Right atrium auricular region (tissue), 2 donors: ENCODE measurements at places on chromosomes 4 and X.

- H3K27ac ChIP-seq: peak overlapping the region; percentile 81
- H3K4me1 ChIP-seq: no peaks in the 10 kb centered on the region
- no peaks in the 10 kb centered on the region for H3K27me3 ChIP-seq
- H3K4me3 ChIP-seq: no peak overlapping the region
- H3K36me3 ChIP-seq: no peaks in the 10 kb centered on the region
These were observed 35.9 kb upstream of the CXCL8 start for GRCh38 chr4:73704314-73705055.

GRCh38 chrX:3485727-3486126 lies 139.3 kb upstream of the MXRA5 start:
- H3K4me1 ChIP-seq: no peaks in the 10 kb centered on the region
- H3K27ac ChIP-seq: no peak overlapping the region
- no peaks in the 10 kb centered on the region for H3K27me3 ChIP-seq

DNA sequence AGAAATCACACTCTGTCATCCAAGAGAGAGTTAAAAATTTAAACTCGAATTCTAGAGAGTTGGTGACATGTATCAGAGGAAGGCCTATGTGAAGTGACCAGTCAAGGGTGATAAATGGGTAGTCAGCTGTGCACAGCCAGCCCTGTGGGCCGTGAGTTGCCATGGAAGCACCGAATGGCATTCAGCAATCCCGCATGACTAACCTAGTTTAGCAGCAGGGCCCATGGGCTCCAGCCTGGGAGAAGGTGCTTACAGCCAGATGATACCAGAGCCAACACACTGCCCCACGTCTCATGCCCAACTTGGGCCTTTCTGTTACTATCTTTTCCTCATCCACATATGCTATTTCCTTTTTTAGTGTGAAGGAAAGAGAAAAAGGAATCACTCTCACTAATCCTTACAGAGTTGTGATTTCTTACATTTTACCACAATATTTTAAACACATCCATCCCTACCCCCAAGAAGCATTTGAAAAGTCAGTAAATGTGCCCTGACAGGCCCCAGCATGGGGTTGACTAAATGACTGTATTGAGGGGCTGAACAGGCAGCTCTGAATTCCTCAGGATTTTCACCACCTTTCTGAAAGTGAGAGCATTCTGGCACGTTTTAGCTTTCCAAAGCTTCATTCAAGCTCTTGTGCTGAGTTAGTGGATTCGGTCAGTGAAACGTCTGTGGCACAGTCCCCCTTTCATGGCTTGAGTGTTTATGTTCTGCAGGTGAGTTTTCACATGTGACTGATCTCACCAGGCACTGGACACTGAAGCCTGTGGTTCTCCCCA lies 104.2 kb downstream of the AFF1 start:
- peak; percentile 85 for DNase-seq
- peak overlapping the region; percentile 86 for H3K27ac ChIP-seq
- H3K4me1 ChIP-seq: peaks cover 98% of the 10 kb centered on the region
- H3K4me3 ChIP-seq: no peak overlapping the region
- no peaks in the 10 kb centered on the region for H3K36me3 ChIP-seq
- H3K27me3 ChIP-seq: no peaks in the 10 kb centered on the region

- no peaks in the 10 kb centered on the region for H3K4me1 ChIP-seq
- no peak overlapping the region for H3K4me3 ChIP-seq
- DNase-seq: no peak
- no peaks in the 10 kb centered on the region for H3K36me3 ChIP-seq
These were observed 1688.0 kb upstream of the AGA start for GRCh38 chr4:179130122-179130714.

- H3K36me3 ChIP-seq: no peaks in the 10 kb centered on the region
- H3K27ac ChIP-seq: no peak overlapping the region
- H3K4me3 ChIP-seq: no peak overlapping the region
- no peaks in the 10 kb centered on the region for H3K4me1 ChIP-seq
These were observed 221.0 kb downstream of the ADAM29 start for GRCh38 chr4:175139205-175139604.

- DNase-seq: no peak
- H3K27ac ChIP-seq: peak overlapping the region; percentile 94
- no peak overlapping the region for H3K4me3 ChIP-seq
- H3K27me3 ChIP-seq: no peaks in the 10 kb centered on the region
- no peaks in the 10 kb centered on the region for H3K4me1 ChIP-seq
- H3K36me3 ChIP-seq: peaks cover 68% of the 10 kb centered on the region
These were observed 2.5 kb downstream of the WDR1 start for GRCh38 chr4:10114147-10114546.

DNA sequence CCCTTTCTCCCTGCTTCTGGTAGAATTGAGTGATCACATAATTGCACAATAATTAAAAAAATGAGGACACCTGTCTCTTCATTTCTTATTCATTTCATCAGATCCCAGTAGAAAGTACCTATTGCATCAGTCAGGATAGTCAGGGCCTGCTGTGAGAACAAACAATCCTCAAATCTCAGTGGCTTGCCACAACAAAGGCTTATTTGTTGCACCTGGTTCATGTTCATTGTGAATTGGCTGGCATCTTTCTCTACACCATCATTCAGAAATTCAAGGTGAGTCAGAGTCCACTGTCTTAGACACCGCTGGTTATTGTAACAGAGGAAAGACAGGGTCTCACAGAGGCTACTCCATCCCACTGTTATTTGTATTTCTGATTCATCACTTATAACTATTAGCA lies 409.8 kb downstream of the STIM2 start:
- H3K27ac ChIP-seq: no peak overlapping the region
- no peaks in the 10 kb centered on the region for H3K27me3 ChIP-seq
- DNase-seq: no peak
- H3K4me3 ChIP-seq: no peak overlapping the region

- peak; percentile 34 for DNase-seq
- H3K4me3 ChIP-seq: no peak overlapping the region
- no peaks in the 10 kb centered on the region for H3K27me3 ChIP-seq
- no peaks in the 10 kb centered on the region for H3K36me3 ChIP-seq
These were observed 98.1 kb upstream of the ENPP6 start for GRCh38 chr4:184315675-184316359.

GRCh38 chrX:130877892-130878341 lies 25.1 kb downstream of the ENOX2 start:
- H3K27ac ChIP-seq: peak overlapping the region; percentile 18
- peaks cover 3% of the 10 kb centered on the region for H3K27me3 ChIP-seq
- no peaks in the 10 kb centered on the region for H3K4me1 ChIP-seq
- H3K36me3 ChIP-seq: no peaks in the 10 kb centered on the region

- no peak for DNase-seq
- H3K27me3 ChIP-seq: no peaks in the 10 kb centered on the region
- peaks cover 12% of the 10 kb centered on the region for H3K4me1 ChIP-seq
These were observed 90.7 kb downstream of the LNX1 start for GRCh38 chr4:53500546-53500945.

DNA sequence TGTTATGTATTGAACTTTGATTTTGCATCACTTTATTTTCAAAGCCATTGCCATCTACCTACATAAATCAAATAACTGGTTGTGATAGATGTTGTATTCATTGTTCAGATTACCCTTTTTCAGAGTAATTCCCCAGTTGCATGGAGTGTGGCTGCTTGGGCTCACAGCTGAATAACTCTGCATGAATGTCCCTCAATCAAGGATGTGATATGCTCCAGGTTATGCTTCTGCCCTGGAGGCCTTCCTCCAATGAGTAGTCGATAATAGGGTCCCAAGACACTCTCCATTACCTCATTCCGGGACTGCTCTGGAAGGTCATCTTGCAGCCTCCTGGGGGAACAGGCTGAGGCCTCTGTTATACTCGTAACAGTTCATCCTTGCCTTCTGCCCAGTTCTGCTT lies 251.8 kb downstream of the ADGRL3 start:
- DNase-seq: no peak
- no peak overlapping the region for H3K27ac ChIP-seq
- H3K27me3 ChIP-seq: no peaks in the 10 kb centered on the region
